ENCODE measurements at places on chromosomes 5 and 9.

DNA sequence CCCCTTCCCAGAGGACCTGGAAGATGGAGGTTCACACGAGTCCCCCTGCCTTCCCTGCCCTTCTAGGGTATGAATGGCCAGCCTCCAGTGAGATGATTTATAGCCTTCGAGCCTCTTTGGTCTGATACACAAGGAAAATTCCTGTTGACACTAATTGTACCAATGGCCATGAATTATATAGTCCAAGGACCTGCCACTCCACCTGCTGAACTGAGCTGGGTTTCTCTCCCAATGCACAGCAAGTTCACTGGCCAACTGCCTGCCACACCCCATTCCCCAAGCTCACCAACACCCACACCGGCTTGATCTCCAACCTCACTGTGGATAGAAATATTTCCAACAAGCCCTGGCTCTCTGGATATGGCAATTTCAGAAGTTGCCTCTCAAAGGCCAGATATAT, 9.3 kb upstream of the ADRA1B start:
- DNase-seq, result no peak

- no peak for DNase-seq
Measured at GRCh38 chr9:101455656-101456240, 20.2 kb upstream of the ALDOB start.

- DNase-seq, result no peak
Measured at GRCh38 chr5:98794414-98795080, 21.1 kb downstream of the RGMB start.

DNA sequence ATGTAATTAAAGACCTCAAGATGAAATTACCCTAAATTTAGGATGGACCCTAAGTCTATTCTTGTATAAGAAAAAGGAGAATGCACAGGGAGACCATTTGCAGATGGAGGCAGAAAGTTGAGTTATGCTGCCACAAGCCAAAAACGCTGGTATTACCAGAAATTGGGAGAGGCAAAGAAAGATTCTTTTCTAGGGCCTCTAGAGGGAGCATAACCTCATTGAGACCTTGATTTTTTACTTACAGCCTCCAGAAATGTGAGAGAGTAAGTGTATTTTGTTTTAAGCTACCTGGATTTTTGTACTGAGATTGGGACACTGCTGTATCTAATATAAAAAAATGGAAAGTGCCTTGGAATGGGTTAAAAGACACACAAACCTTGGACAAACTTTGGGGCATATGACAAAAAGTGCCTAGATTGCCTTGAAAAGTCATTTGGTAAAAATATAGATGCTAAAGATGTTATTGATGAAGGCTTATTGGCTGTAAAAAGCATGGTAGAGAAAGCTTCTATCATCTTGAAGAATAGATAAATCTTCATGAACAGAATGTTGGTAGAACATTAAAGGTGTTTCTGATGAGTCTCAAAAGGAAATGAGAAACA, 174.7 kb upstream of the PRDM9 start:
- no peak for DNase-seq

DNA sequence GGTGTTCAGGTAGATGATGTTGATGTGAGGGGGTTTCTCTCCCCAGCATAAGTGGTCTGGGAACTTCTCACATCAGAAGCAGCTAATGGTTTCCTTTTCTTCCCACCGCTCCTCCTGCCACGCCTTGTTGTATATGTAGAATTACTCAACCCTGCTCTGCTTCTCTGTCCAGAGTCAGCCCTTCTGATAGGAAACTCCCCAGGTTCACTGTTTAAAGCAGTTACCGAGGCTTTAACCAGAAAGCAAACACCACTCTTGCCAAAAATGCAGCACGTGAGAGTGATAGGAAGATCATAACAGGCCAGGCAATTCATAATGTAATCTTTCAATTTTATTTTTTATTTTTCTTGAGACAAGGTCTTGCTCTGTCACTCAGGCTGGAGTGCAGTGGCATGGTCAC, 10.5 kb upstream of the TMEM252 start:
- DNase-seq, result no peak

GRCh38 chr9:130313103-130313858, 47.7 kb downstream of the HMCN2 start:
- no peak for DNase-seq

GRCh38 chr9:82513242-82513751, 524.7 kb downstream of the SPATA31D1 start:
- no peak for DNase-seq

- DNase-seq, result no peak
Measured at GRCh38 chr9:121463026-121463807, 36.4 kb downstream of the GGTA1 start.

DNA sequence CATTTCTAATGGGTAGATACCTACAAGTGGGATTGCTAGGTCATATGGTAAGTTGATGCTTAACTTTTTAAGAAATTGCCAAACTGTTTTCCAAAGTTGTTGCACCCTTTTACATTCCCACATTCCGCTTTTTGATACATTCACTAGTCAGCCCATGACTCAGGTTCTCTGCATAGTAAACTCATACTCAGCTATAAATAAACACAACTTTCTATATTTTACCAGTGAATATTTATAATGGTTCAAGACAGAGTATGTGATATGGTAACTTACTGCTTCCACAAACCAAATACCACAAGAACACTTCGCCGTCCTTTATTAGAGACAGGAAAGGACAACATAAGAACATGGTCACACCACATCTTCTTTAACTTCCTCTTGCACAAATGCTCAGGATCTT, 54.0 kb downstream of the PLPP1 start:
- DNase-seq, result no peak

GRCh38 chr5:150625164-150625535, 15.3 kb upstream of the SYNPO start:
- no peak for DNase-seq

GRCh38 chr5:145976431-145977155, 40.2 kb downstream of the SH3RF2 start:
- no peak for DNase-seq

DNA sequence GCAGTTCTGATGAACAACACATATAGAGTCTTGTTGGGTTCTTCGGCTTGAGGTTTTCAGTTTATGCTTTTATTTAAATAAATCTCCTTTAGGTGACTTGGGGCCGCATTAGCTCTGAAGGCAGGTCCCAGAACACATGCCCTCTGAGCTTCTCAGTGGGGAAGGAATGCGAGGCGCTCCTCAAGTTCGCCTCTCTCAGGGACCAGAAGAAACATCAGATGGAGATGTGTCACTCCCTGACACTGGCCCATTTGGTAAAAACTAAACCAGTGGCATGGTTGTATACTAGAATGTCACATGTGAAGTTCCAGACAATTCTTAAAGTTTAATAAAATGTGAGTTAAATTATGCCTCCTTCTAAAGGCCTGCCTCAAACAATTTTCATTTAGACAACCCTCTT, 1.9 kb downstream of the MACROH2A1 start:
- DNase-seq, result no peak

- no peak for DNase-seq
Measured at GRCh38 chr5:146788898-146789297, 89.7 kb downstream of the PPP2R2B start.

DNA sequence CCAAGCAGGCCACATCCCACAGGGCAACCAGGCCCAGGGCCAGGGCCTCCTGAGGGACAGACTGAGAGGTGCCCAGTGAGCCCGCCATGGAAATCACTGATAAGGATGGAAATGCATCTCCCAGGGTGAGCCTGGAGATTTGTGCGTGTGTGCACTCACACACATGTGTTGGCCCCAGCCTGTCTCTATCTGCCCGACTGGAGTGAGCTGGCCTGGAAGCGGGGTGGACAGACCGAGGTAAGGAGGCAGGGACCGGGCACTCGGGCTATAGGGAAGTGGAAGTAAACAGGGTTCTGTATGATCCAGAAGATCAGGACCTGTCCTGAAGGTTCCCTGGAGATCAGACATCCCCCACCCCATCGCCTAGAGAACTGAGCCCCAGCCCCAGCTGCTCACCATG, 17.4 kb downstream of the GFI1B start:
- no peak for DNase-seq

DNA sequence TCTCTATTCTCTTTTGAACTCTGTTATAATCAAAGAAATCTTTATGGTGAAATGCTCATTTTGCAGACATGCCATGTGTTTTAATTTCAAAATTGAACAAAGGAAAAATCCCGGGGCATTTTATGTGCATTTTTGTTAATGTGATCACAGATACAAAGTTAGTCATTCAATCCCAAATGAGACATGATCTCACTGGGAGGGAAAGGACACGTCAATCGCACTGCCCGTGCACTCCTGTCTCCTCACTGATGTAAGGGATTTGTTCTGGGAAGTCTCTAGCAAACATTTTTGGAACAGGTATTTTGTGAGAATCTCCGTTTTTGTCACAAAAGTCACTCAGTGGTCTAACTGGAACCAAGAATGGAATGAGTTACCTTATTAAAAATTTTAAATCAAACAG, 97.9 kb upstream of the RANBP6 start:
- DNase-seq, result no peak

- no peak for DNase-seq
Measured at GRCh38 chr5:82405618-82406204, 127.6 kb upstream of the RPS23 start.

- no peak for DNase-seq
Measured at GRCh38 chr5:97986069-97986468, 787.4 kb upstream of the RGMB start.

- DNase-seq, result no peak
Measured at GRCh38 chr5:131947445-131947844, 2.0 kb upstream of the MEIKIN start.

DNA sequence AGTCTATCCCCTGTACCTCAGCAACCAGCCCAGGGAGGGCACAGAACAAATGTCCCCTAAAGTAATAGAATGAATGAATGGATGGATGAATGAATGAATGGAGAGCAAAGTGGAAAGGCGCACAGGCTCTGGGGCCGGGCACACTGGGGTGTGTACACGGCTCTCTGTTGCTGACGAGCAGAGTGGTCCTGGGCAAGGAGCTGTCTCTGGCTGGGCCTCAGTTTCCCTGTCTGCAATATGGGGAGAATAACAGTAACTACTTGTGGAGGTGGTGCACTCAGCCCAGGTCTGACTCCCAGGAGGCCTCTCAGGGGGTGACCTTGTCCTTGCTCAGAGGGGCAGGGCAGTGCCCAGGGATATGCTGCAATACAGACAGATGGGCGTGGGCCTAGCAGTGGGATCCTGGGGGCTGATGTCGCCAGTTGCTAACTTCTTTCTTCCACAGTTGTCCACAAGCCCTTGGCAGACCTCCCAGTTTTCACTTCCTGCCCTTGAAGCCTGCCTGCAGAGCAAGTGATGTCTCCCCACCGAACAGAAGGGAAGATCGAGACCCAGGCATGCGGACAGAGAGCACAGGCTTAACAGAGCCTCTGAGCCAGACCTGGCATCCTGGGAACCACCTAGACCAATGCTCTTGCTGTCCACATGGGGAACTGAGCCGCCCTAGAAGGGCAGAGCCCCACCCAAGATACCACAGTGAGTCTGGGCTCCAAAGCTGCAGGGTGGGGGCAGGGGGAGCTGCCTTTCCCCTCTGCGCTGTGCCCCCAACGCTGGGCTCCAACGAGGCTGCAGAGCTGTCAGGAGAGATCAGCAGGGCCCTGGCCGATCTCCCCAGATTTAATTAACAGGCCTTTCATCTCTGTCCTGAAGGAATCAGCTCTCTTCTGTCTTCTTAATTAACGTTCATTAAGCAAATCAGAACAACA, 13.6 kb upstream of the LAMC3 start:
- DNase-seq, result no peak

DNA sequence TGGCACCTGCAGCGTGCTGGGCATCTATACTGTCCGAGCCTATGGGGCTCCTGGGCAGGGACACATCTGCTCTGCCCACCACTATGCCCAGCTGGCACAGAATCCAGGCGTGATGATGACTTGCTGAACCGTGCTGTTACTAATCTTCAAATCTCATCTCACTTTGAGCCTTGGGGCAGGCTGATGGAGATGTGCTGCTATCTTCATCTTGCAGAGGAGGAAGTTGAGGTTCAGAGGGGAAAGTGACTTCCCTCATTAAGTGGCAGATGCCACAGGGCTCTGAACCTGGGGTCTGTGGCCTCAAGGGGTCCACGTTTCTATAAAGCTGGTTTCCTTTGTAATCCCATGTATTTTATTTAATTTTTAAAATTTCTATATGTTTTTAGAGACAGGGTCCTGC, 4.7 kb downstream of the SLC2A6 start:
- no peak for DNase-seq

- no peak for DNase-seq
Measured at GRCh38 chr9:119370816-119371215, 1.6 kb upstream of the BRINP1 start.

- no peak for DNase-seq
Measured at GRCh38 chr9:16026886-16027285, 474.0 kb downstream of the CCDC171 start.

DNA sequence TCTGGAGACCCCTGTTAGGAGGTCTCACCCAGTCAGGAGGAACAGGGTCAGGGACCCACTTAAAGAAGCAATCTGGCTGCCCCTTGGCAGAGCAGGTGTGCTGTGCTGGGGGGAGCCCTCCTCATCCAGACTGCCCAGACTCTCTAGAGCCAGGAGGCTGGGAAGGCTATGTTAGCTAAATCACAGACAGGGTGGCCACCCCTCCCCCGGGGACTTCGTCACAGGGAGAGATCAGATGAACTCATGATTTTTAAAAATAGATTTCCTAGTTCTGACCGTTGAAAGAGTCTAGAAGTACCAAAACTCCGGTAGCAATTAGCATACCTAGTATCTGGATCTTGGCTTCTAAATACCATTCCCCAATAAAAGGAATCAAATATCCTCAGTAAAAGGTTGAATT, 35.0 kb upstream of the FOXB2 start:
- DNase-seq, result no peak

GRCh38 chr9:88312045-88312444, 76.2 kb upstream of the SPIN1 start:
- DNase-seq, result no peak

DNA sequence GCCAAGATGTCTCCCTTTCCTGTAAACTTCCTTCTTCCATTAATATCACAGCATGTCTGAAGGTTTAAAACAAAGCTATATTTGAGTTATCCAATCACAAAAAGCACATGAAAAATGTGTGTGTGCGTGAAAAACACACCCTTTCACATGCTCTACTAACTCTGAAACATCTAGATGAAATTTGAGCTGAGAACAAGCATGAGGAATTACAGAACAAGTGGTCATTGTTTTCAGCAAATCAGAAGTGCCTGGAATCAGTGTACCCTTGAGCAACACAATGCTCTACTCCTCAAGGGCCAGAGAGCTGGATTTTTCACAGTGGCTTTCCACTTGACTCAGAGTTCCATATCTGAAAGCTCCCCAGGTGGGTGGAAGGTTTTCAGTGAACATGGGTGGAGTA, 255.9 kb downstream of the PSAT1 start:
- no peak for DNase-seq

DNA sequence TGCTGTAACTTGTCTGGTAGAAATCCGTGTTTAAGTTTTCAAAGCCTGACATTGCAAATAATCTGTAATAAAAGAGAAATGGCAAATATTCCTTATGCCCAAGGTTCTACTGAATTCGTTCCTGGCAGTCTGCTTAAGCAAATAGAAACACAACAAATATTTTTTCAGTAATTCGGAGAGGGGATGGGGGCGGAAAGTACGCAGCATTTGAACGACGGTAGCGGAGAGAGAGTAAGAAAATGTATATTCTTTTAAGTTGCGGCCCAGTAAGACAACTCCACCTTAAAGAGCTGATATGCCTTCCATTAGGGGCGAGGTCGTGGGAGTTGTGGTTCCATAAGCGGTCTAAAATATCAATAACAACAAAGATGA, 569 bp downstream of the YIPF5 start:
- no peak for DNase-seq

All from activated CD4-positive, alpha-beta T cell treated with anti-CD3 and anti-CD28 coated beads, Interleukin-2, amount 50 U/mL, for 24 hours (primary cell).